ENCODE measurements at places on chromosomes 13 and 19.

GRCh38 chr19:48530066-48530720 lies 18.6 kb upstream of the LMTK3 start:
- DNase-seq: no peak

DNA sequence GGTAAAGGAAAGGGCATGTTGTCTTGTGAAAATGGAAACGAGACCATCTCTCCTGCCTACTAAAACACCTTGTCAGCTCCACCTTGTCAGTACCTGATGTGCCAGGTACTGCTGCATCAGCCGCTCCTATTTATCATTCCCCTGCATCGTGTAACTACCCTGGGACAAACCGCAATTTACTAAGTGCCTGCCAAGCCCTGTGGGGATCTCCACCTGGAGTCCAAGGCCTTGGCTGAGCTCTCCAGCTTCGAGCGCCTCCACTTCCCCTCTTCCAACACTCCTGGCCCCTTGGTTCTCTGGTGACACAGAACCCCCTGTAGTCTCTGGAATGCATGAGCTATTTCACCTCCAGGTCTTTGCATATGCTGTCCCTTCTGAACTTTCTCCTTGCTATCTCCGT lies 25.9 kb upstream of the CCNP start:
- no peak for DNase-seq

GRCh38 chr13:40402931-40403431 lies 263.5 kb downstream of the FOXO1 start:
- DNase-seq: no peak

GRCh38 chr13:96771486-96772367 lies 222.5 kb downstream of the OXGR1 start:
- DNase-seq: no peak

DNA sequence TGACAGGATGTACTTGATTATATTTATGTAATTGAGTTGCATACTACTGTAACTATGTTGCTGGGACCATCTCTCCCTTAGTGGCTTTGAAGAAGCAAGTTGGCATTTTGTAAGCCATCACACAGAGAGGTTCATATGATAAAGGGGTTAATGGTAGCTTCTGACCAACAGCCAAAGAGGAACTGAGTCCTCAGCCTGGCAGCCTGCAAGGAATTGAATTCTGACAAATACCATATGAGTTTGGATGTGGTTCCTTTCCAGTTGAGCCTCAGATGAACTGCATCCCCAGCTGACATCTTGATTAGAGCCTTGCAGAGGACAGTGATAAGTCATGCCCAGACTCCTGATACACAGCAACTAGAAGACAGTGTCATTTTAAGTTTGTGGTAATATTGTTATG lies 8.6 kb upstream of the MYCBP2 start:
- no peak for DNase-seq

DNA sequence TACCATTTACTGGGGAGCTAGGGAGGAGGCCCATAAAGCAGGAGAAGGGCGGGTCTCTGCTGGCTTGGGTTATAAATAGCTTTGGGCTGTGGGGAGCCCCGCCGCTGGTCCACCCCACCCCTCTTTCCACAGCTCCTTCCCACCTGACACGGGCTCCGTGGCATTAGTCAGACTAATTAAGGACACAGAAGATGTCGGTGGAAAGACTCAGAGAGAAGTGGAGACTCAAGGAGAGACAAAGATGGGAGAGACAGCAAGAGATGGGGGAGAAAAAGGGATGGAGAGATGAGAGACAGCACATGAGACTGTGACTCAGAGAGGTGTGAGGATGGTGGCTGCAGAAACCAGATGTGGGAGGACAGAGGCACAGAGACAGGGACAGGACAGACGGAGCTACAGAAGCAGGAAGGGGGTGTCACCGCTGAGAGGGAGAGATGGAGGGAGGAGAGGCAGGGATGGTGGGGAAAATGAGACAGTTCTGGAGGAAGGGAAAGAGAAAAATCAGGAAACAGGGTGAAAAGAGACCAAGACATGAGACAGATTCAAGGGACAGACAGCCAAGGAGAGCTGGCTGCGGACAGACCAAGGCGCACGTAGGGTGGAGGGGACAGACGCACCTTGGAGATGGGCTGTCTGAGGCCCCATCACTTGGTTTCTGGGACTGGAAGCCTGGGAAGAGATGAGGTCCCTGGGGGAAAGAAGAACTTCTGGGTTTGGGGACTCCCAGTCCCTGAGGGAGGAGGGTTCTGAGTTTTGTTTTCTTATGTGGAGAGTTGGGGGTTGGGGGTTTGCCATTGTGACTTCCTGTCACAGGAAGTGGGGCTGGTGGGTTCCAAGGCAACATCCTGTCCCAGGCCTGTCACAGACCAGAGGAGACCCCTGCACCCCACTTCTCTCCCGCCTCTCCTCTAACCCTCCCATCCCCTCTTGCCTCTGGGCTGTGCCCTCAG lies 4.1 kb downstream of the ARHGEF1 start:
- DNase-seq: no peak

DNA sequence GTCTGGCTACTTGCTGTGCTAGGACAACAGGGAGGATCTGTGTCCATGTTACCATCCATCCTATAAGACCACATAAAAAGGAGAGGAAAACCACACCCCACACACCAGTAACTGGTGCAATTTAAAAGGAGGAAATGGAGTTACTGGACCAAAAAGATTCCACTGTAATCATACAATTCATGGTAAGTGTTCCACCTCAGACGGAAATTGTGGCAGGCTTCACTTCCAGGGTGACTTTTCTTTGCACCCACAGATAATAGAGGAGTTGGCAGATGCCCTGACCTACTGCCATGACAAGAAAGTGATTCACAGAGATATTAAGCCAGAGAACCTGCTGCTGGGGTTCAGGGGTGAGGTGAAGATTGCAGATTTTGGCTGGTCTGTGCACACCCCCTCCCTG lies 2.4 kb downstream of the AURKC start:
- DNase-seq: no peak

GRCh38 chr13:102237230-102237629 lies 164.6 kb downstream of the FGF14 start:
- DNase-seq: no peak

- no peak for DNase-seq
Measured at GRCh38 chr13:110421061-110421460, 114.0 kb downstream of the COL4A2 start.

DNA sequence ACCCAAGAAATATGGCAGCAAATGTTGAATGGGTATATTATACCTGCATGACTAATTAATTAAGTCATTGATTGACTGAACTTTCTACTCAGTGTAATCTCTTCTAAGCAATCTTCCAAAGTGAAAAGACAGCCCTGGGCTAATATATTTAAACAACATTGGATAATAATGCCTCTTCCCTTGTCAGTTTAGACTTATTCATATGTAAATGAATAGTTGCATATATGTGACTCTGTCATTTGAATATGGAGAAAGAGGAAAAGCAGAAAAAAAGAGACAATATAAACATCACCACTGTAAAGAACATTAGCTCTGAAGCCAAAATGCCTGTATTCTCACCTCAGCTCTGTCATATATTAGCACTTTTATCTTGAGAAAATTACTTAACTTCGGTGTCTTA lies 168.0 kb downstream of the SLITRK1 start:
- no peak for DNase-seq

GRCh38 chr19:45087531-45087930 lies 5.4 kb upstream of the PPP1R37 start:
- no peak for DNase-seq

- DNase-seq: no peak
Measured at GRCh38 chr13:28282451-28282850, 144.1 kb downstream of the PAN3 start.

DNA sequence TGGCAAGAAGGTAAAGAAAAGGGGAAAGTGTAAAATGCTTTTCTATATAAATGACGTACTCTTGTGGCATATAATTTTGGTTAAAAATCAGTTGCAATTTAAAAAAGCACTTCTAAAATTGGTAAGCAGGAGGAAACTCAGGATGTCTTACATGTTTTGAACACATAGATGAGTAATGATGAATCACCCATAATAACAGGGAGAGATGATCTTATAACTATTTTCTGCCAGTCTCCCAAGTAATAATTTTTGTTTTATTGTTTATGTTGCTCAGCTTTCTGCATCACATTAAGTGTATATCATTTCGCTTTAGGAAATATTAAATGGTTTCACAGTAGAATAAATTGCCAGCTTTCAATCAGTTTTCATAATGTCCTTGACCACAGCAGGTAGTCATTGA lies 1430.7 kb upstream of the PCDH20 start:
- DNase-seq: no peak

DNA sequence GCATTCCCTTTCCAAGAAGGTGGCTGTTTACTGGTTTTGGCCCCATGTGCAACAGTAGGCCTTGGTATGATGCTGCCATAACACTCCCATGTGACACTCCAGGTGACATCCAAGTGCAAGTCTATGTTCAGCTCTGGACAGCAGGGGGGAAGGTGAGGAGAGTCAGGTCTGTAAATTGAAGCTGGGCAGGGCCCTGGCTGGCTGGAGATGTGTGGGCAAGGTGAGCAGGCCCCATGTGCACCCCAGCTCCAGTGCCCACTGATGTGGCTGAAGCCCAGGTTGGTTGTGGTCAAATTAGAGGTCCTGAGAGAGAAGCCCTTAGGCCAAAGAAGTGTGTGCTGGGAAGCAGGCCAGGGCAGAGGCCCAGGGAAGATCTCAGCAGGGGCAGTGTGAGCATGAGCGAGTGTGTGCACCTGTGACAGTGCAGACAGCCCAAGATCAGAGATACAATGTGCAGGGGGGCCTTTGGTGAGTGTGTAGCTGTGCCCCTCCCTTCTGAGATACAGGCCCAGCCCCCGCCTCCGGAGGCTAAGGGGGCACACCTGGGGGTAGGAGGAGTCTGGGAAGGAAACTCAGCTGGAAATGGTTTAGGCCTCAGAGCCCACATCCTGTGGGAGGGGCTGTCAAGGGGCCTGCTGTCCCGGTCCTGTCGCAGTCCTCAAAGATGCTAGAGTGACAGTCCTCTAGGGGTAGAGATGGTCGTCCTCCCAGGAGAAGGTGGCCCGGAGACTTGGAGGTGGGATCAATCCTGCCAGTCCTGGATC lies 18.6 kb downstream of the DEDD2 start:
- no peak for DNase-seq

GRCh38 chr19:16404396-16404795 lies 67.4 kb downstream of the EPS15L1 start:
- DNase-seq: no peak

DNA sequence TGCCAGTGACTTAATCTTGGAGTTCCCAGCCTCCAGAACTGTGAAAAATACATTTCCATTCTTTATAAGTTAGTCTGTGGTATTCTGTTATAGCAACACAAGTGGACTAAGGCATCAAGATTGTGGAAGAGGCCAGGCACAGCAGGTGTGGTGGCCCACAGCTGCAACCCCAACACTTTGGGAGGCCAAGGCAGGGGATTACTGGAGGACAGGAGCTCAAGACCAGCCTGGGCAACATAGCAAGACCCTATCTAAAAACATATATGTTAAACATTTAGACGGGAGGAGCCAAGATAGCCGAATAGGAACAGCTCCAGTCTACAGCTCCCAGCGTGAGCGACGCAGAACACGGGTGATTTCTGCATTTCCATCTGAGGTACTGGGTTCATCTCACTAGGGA lies 310.4 kb downstream of the FOXO1 start:
- DNase-seq: no peak

- DNase-seq: no peak
Measured at GRCh38 chr13:93951108-93951507, 528.4 kb downstream of the DCT start.

- DNase-seq: no peak
Measured at GRCh38 chr13:111584101-111584672, 263.7 kb downstream of the TEX29 start.

GRCh38 chr13:50587645-50588373 lies 255.7 kb downstream of the DLEU7 start:
- no peak for DNase-seq

GRCh38 chr13:21672796-21673538 lies 2.1 kb downstream of the FGF9 start:
- no peak for DNase-seq

DNA sequence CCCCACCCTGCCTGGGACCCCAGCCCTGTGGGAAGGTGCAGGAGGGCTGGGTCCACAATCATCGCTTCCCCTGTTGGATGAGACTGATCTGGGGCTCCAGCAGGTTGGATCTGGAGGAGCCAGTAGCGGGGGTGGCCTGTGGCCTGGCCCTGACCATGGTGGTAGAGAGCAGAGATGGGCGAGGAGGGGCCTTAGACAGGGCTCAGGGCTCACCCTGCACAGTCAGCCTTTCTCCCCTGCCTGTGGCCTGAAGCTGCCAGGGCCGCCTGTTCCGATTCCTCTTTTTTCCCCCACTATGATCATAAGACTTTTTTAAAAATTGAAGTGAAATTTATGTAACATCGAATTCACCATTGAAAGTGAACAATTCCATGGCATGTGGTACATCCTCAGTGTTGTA lies 18.2 kb downstream of the SIN3B start:
- no peak for DNase-seq

DNA sequence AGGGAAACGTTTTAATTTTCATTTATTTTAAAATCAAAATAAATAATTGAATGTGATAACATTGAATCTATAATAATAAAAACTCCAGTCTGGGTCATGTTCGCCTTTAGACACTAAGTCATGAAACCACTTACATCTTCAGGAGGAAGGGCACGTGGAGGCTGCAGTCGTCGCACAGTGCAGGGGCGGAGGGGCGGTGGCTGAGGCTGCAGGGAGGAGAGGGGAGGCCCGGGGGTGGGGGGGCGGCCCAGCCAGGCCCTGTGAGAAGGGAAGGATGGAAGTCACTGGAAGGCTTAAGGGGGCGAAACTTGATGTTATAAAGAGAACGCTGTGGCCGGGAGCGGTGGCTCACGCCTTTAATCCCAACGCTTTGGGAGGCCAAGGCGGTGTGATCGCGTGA lies 14.9 kb upstream of the LATS2 start:
- DNase-seq: no peak

GRCh38 chr13:105602956-105603670 lies 932.3 kb downstream of the EFNB2 start:
- DNase-seq: no peak

- no peak for DNase-seq
Measured at GRCh38 chr13:51624695-51625345, 40.6 kb downstream of the WDFY2 start.

GRCh38 chr13:65600702-65601101 lies 1629.4 kb downstream of the PCDH9 start:
- DNase-seq: no peak

DNA sequence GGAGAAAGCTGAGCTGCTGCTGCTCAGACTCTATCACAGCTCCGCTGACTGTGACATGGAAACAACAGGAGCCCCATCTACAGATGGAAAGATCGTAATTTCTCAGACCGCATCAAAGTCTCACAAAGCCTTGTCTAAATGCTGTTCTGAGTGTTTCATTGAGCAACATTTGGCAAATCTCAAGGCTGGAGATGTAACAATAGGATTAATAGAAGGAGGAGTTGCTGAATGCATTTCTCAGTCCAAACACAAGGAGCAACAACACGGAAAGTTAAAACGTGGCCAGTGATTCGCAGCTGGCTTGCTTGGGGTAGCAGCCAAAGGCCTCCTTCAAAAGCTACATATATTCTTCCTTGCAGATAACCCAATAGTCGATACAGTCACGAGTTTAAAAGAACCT lies 55.7 kb downstream of the MRPL57 start:
- no peak for DNase-seq

GRCh38 chr19:10270180-10270615 lies 722 bp upstream of the ICAM1 start:
- no peak for DNase-seq

- DNase-seq: no peak
Measured at GRCh38 chr13:19117913-19118739, 63.5 kb downstream of the TUBA3C start.

Data from cortex of kidney (tissue), 1 donor.